ENCODE measurements at places on chromosomes 13 and 19.

DNA sequence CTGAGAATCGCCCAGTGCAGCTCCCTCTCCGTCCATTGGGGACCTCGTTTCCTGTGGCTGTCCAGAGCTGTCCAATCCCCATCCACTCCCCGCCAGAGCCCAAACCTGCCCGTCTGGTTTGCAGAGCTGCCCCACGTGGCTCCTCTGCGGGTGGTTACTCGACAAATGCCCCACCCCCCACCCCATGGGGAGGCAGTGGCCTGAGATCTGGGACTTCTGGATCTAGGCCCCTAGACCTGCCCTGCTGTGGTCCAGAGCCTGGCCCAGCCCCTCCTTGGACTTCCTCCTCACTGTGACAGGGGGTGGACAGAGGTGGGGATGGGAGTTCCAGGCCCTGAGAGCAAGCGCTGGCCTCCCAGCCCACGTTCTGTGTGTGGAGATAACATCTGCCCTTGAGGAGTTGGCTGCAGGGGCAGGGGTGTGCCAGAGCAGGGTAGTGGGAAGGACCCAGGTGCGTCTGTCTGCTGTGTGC lies 29.1 kb downstream of the PAK4 start:
- DNase-seq: no peak

DNA sequence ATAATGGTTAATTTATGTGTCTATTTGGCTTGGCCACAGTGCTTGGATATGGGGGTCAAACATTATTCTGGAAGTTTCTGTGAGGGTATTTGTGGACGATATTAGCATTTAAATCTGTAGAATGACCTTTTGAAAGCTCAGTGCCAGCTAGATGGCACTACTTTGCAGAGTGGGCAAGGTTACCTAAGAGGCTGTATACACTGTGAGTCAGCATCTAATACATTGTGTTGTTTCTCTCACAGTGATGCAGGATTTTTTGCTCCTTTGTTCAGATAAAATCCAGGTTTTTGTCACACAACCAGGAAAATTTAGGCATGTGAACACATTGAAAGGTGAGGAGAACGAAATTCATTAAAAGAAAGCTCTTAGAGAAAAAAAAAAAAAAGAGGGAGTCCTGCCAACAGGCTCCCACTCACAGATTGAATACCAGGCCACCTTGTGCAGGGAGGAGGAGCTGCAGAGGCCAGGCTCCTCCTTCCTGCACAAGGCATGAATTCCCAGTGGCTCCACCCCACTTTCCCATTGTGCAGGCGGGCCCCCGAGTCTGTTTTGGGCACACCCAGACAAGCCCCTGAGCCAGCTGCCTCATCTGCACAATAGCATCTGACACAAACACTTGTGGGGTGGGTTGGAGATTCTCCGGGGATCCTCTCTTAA lies 551.0 kb upstream of the ATXN8OS start:
- no peak for DNase-seq

DNA sequence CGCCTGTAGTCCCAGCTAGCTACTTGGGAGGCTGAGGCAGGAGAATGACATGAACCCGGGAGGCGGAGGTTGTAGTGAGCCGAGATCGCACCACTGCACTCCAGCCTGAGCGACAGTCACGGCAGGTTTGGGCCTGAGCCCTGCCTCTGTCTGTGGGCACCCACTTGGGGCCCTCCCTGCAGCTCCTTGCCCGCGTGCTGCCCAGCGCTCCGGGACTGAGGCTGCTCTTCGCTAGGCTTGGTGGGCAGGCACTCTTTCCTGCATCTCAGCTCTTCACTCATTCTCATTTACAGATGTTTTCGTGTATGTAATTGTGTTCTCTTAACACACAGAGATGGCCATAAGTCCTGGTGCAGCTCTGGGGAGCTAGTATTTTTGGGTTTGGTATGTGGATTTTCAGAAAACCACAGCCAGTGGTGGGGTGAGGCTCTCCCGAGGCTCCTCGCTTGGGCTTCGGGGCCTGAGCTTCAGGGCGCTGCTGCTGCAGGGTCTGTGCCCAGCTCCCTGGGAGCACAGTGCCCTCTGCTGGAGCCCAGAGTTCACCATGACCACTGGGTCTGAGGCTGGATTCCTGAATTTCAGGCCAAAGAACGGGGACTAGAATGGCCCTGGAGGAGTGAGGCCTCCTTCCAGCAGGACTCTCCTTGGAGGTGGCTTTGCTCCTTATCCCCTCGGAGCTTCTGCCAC lies 15.2 kb downstream of the UPF1 start:
- peak; percentile 73 for DNase-seq

DNA sequence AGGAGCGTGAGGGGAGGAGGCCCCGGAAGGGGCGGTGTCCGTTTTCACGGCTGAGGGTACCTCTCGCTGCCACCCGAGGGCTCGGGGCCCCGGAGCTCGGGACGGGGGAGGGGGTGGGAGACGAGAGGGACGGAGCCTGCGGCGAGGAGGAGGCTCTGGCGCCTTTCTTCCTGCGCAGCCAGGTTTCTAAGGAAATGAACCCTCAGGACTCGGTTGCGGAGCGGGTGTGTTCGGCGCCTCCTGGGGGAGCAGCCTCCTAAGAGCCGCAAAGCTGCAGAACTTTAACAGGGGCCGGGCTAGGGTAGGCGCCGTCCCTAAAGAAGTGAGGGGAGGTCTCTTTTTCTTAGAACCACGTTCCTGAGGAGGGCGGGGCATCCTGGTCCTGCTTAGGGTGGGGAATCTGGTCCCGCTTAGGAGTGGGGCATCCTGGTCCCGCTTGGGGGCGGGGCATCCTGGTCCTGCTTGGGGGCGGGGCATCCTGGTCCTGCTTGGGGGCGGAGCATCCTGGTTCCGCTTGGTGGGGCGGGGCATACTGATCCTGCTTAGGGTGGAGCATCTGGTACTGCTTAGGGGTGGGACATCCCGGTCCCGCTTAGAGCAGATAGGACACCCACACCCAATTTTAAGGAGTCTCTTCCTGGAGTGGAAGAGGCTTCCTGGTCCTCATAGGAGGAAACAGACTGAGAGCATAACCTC lies 6.2 kb downstream of the SYT5 start:
- DNase-seq: peak; percentile 69

- no peak for DNase-seq
Observed at GRCh38 chr13:84525865-84526264, 643.6 kb upstream of the SLITRK1 start.

DNA sequence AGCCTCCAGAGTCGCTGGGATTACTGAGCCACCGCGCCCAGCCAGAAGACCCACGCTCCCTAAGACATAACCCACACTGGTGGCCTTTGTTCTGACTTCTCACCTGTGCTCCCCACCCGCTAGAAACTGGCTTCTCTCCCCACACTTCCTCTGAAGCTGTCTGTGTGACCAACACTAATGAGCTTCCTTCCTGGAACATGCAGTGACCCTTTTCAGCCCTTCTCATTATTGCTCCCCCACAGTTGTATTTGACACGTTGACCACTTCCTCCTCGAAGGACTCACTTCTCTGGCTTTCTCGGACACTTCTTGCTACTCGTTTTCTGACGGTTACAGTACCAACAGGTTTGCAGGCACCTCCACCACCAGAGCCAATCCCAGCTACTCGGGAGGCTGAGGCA lies 10.9 kb downstream of the NCR1 start:
- DNase-seq: no peak

DNA sequence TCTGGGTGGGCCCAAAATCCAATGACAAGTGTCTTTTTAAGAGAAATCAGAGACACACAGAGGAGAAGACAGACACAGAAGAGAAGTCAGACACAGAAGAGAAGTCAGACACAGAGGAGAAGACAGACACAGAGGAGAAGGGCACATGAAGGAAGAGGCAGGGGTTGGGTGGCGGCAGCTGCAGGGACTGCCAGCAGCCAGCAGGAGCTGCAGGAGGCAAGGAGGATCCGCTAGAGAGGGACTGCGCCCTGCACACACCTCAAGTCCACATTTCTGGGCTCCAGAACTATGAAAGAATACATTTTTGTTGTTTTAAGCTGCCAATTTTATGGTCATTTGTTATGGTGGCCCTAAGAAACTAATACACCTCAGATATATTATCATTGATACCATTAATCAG lies 140.6 kb downstream of the ZIC5 start:
- no peak for DNase-seq

- no peak for DNase-seq
Observed at GRCh38 chr19:1425102-1425837, 12.9 kb upstream of the RPS15 start.

DNA sequence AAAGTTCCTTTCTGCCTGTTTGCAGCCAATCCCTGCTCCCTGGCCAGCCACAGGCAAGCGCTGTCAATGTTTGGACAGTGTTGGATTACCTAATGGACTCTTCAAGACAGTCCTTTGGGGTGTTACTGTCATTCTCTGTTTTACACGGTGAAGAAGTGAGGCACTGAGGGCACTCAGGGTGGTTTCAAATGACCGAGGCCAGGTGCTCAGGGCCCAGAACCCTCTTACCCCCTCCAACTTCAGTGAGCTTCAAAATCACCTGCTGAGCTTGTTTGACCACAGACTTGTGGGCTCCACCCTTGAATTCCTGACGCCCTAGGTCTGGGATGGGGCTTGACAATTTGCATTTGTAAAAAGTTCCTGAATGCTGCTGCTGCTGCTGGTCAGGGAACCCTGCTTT lies 97.9 kb downstream of the GGACT start:
- DNase-seq: no peak

- no peak for DNase-seq
Observed at GRCh38 chr19:4650159-4650558, 10.8 kb downstream of the TNFAIP8L1 start.

GRCh38 chr19:2552859-2553258 lies 76.9 kb downstream of the GADD45B start:
- DNase-seq: peak; percentile 42

- DNase-seq: no peak
Observed at GRCh38 chr19:34818270-34818669, 45.3 kb upstream of the ZNF599 start.

GRCh38 chr19:34430738-34431625 lies 2.8 kb downstream of the UBA2 start:
- DNase-seq: peak; percentile 30

DNA sequence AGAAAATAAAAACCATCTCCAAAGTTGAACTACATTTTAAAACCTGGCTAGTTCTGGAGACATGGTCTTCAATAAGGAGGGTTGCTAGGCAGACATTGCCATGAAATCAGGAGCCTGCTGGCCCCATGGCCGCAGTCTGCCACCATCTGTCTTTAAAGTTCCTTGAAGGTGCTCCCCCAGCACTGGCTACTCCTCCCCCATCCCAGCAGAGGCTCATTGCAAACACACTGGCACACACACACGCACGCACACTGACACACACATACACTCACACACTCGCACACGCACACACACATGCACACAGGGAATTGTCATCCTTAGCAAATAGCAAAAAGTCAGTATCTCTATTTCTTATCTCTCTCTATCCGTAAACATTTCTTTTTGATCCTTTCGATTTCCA lies 68.4 kb downstream of the ZIC5 start:
- DNase-seq: no peak

- no peak for DNase-seq
Observed at GRCh38 chr13:22103046-22104027, 432.5 kb downstream of the FGF9 start.

GRCh38 chr13:43134868-43135267 lies 111.5 kb downstream of the DNAJC15 start:
- DNase-seq: no peak

- no peak for DNase-seq
Observed at GRCh38 chr19:6115992-6116391, 5.7 kb upstream of the RFX2 start.

DNA sequence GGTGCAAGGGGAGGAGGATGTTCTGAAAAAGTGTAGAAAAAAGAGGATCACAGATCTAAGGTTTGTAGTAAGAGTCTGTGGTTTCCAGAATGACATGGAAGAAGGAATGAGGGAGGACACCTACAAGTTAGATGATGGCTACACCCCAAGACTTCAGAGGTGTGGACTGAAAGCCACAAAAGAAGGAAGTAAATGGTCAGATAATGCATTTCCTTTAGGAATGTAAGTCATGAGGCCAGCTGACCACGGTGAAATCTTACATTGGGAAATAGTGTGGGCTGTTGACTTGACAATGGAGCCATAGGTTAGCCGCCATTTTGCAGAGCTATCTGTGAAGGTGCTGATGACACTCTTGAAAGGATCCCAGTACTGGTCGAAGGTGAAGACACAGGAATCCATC lies 25.3 kb upstream of the FBXO27 start:
- no peak for DNase-seq

DNA sequence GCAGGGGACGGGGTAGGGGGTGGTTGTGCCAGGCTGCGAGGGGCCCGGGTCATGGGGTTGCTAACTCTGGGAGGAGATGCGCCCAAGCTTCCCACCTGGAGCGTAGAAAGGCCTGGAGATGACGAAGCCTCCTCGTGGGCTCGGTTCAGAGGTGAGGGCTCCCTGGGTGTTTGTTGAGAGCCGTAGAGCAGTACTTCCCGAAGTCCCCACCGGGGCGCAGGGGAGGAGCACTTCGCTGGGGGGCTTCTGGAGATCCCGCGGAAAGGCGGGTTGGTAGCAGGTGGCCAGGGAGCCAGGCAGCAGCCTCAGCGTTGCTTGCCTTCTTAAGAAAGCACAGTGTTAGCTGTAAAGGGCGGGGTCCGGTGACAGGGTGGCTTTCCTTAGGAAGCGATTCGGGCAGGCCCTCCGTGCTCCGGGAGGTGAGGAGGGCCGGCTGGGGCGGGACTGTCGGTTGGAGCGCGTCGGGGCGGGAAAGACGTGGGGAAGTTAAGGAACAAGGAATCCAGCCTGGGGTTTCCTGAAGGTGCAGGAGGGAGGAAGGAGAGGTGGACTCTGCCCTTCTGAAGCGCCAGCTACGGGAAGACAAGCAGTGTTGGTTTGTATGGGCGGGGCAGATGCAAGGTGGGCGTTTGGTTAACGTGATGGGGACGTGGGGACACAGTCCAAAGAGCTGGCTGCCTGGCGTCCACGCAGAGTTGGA lies 3.3 kb downstream of the VSTM2B start:
- no peak for DNase-seq

DNA sequence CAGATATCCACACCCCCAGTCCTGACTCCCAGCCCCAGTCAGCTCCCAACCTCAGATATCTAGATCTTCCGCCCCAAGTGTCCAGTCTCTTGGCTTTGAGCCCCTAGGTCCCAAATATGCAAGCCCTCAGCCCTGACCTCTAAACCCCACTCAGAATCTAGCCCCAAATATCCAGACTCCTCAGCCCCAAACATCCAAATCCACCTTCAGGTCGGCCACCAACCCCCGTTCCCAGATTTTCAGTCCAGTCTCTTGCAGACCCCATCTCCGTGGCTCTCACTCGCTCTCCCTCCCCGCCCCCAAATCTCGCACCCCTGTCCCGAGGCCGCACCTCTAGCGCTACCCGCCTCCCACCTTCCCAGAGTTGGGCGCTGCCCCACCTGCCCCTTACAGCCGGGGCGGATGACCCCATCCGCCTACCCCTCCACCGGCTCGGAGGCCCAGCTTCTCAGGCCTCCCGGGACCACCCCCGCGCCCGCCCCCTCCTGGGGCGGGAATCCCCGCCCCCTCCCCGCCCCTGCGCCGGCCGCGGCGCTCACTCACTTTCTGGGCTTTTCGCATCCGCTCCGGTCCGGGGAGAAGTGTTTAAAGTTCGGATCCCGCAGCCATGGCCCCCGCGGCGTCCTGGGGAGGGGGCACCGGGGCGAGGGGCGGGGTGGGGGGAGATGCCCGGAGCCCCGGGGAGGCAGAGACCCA lies 604 bp downstream of the ERFL start:
- DNase-seq: peak; percentile 39

- no peak for DNase-seq
Observed at GRCh38 chr13:40876020-40876738, 86.8 kb downstream of the SLC25A15 start.

GRCh38 chr19:2274931-2275535 lies 6.9 kb downstream of the PEAK3 start:
- DNase-seq: peak; percentile 46
